ENCODE measurements at places on chromosomes 2 and 18. TPM values are rescaled to one million over a fixed set of nuclear protein-coding genes. Genes with fewer than 3 reads are reported as not detected.

Gene RNF125
- total RNA-seq = 0.41 TPM

Gene TBR1
- 0.13 TPM for total RNA-seq

Gene PJVK
- total RNA-seq = 1.3 TPM

Gene SERPINB10
- not detected for total RNA-seq

Gene SKA1
- 49.9 TPM for total RNA-seq

Gene TYMS
- 83.7 TPM for total RNA-seq

Gene HADHA
- 168 TPM for total RNA-seq

Gene DPP10
- total RNA-seq = not detected

Gene ANKRD44
- 0.48 TPM for total RNA-seq

Gene L3MBTL4
- not detected for total RNA-seq

Gene CAPG
- 0.43 TPM for total RNA-seq

Gene CLEC4F
- total RNA-seq = not detected

- H3K27ac ChIP-seq = no peak overlapping the region
- no peaks in the 10 kb centered on the region for H3K4me1 ChIP-seq
- no peak overlapping the region for H3K4me3 ChIP-seq
- no peak for DNase-seq
Measured at GRCh38 chr2:48114256-48114655, 208.0 kb upstream of the FBXO11 start.

DNA sequence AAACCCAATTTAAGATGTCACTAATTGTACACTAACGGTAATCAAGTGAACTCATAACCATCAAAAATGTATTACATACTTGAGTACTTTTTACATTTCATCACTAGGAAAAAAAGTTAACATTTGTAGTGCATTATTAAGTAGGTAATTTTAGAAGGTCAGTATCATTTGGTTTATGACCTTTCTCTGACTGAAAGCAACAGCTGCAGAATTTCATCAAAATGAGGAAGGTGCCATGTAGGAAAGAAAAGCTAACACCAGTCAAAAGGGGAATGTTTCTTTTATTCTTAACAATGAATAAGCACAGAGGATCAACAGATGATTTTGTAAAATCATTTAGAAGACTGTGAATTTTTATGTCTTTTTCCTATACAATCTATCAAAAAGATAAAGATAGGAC is 79.0 kb downstream of the PIGN start:
- no peak overlapping the region for H3K4me3 ChIP-seq
- no peaks in the 10 kb centered on the region for H3K27me3 ChIP-seq
- H3K36me3 ChIP-seq = no peaks in the 10 kb centered on the region
- peak overlapping the region; percentile 14 for H3K27ac ChIP-seq
- peak; percentile 72 for DNase-seq

- peaks cover 77% of the 10 kb centered on the region for H3K4me1 ChIP-seq
- DNase-seq = no peak
- no peaks in the 10 kb centered on the region for H3K36me3 ChIP-seq
- H3K4me3 ChIP-seq = no peak overlapping the region
Measured at GRCh38 chr2:41724465-41724864, 323.4 kb upstream of the PKDCC start.

DNA sequence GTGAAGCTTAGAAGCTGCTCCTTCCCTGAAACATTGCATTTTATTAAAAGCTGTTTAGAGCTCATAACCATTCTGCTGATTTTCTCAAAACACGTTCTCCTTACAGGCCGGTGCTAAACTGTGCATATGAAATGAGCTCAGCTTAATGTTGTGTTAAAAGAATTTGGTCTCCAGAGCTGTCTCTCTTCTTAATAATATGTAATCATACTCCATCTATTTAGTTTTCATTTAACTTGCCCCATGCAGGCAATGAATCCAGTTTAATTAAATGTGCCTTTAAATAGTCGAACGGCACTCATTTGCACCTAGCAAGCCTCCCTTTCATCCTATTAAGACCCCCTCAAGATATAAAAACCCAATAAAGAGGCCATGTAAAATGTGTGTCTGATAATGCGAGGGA is 76.3 kb downstream of the HNMT start:
- H3K4me3 ChIP-seq = no peak overlapping the region
- no peaks in the 10 kb centered on the region for H3K36me3 ChIP-seq
- no peaks in the 10 kb centered on the region for H3K4me1 ChIP-seq

GRCh38 chr18:75112186-75113096 is 96.5 kb downstream of the PTGR3 start:
- no peak for DNase-seq
- no peak overlapping the region for H3K27ac ChIP-seq
- H3K4me3 ChIP-seq = no peak overlapping the region
- no peaks in the 10 kb centered on the region for H3K36me3 ChIP-seq

GRCh38 chr2:28419003-28419402 is 26.3 kb downstream of the FOSL2 start:
- H3K36me3 ChIP-seq = peaks cover 8% of the 10 kb centered on the region
- H3K27ac ChIP-seq = no peak overlapping the region
- no peak overlapping the region for H3K4me3 ChIP-seq
- DNase-seq = no peak

DNA sequence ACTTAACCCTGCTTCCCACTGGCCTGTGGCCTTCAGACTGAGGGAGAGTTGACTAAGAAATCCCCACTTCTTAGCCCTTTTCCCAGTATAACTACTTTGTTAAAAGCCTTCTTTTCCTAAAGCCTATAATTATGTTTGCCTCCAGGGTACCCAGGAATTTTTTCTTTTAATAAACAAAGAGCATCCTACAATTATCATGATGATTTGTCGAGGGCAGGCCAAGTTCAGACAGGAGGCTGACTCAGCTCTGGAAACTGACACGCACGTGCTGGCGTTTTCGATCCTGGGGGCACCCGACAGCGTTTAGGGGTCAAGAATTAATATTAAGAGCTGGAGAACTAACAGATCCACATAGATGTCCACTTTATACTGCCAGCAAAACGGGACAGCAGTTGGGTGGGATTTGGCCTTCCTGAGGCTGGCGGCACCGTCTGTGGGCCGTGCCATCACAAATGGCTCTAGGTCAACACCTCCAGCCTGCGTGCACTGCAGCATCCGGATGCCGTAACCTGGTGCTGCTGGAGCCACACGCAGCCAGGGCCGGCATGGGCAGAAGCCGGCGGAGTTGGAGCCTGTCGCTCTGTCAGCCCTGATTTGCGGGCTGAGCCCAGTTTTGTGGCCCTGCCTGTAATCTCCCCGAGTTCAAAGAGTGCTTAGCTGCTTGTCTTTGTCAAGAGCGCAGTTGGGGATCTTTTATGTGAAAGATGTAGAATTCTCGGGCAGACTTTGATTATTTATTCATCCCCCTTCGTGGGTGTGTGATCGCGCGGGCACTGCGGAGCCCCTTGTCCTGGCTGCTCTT is 191.0 kb downstream of the GLI2 start:
- H3K4me1 ChIP-seq = no peaks in the 10 kb centered on the region
- H3K27ac ChIP-seq = no peak overlapping the region
- H3K4me3 ChIP-seq = no peak overlapping the region
- DNase-seq = no peak

DNA sequence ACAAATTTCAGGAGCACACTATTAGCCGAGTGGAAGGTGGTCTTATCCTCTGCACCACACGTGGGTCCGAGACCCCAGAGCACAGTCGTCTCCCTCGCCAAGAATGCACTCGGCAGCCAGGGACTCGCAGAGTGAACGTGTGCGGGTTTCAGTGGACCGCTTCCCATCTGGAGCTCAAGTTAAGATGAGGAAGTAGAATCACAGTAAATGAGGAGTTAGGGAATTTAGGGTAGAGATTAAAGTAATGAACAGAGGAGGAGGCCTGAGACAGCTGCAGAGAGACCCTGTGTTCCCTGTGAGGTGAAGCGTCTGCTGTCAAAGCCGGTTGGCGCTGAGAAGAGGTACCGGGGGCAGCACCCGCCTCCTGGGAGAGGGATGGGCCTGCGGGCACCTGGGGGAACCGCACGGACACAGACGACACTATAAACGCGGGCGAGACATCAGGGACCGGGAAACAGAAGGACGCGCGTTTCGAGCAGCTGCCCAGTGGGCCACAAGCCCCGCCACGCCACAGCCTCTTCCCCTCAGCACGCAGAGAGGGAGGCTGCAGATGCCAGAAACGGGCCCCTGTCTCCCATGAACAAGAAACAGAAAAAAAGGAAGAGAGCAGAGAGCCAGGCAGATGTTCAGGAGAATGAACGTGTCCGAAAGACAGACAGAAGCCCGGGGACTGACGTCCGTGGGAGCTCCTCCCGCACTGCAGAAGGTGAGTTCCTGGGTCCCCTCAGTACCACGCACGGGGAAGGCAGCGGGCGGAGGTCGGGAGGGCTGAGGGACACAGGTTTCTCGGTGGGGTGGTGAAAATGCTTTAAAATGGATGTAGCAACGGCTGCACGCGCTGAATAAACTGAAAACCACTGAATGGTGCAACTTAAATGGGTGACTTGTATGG is 5.4 kb upstream of the KCNG2 start:
- H3K4me1 ChIP-seq = peaks cover 8% of the 10 kb centered on the region
- peak overlapping the region; percentile 24 for H3K4me3 ChIP-seq
- peak overlapping the region; percentile 57 for H3K27ac ChIP-seq
- no peaks in the 10 kb centered on the region for H3K36me3 ChIP-seq
- DNase-seq = no peak

GRCh38 chr2:218298314-218298875 is 6.1 kb upstream of the TMBIM1 start:
- H3K36me3 ChIP-seq = no peaks in the 10 kb centered on the region
- H3K4me3 ChIP-seq = no peak overlapping the region
- H3K27me3 ChIP-seq = no peaks in the 10 kb centered on the region
- no peak overlapping the region for H3K27ac ChIP-seq
- DNase-seq = no peak

GRCh38 chr2:46470114-46470628 is 9.2 kb upstream of the TMEM247 start:
- no peak overlapping the region for H3K27ac ChIP-seq
- no peak overlapping the region for H3K4me3 ChIP-seq
- no peak for DNase-seq
- no peaks in the 10 kb centered on the region for H3K27me3 ChIP-seq

GRCh38 chr2:142190805-142191204 is 60.0 kb upstream of the LRP1B start:
- H3K27me3 ChIP-seq = no peaks in the 10 kb centered on the region
- peaks cover 5% of the 10 kb centered on the region for H3K4me1 ChIP-seq

GRCh38 chr2:239157771-239158170 is 243.0 kb downstream of the HDAC4 start:
- no peaks in the 10 kb centered on the region for H3K4me1 ChIP-seq
- H3K36me3 ChIP-seq = no peaks in the 10 kb centered on the region
- H3K27ac ChIP-seq = no peak overlapping the region
- H3K27me3 ChIP-seq = no peaks in the 10 kb centered on the region

DNA sequence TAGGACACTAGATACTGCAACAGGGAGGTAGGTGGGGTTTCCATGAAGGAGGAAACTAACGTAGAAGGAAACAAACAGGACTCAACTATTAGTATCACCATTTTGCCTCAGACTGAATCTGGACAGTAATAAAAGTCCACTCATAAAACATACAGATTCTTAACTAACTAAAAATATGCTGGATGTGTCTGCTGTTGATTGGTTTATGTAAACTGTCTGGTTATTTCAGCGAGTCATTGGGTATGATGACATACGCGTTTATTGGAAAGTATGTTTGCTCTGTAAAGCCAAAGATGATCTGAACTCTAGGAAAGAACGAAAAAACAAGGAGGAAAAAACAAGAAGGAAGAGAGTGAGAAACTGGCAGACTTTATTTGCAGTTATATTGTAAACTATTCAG is 1816.1 kb upstream of the LRRTM1 start:
- H3K36me3 ChIP-seq = no peaks in the 10 kb centered on the region
- H3K4me3 ChIP-seq = no peak overlapping the region
- no peaks in the 10 kb centered on the region for H3K4me1 ChIP-seq
- no peaks in the 10 kb centered on the region for H3K27me3 ChIP-seq

GRCh38 chr2:155372969-155373368 is 674.5 kb downstream of the KCNJ3 start:
- H3K27ac ChIP-seq = no peak overlapping the region
- no peaks in the 10 kb centered on the region for H3K36me3 ChIP-seq
- no peak for DNase-seq
- H3K4me1 ChIP-seq = no peaks in the 10 kb centered on the region
- H3K27me3 ChIP-seq = no peaks in the 10 kb centered on the region

- peaks cover 26% of the 10 kb centered on the region for H3K27me3 ChIP-seq
- H3K36me3 ChIP-seq = no peaks in the 10 kb centered on the region
- H3K4me1 ChIP-seq = no peaks in the 10 kb centered on the region
Measured at GRCh38 chr2:75560768-75561565, at the start of gene EVA1A. EVA1A (minus strand) TSS chr2:75560939; CDS start chr2:75518140, 42,799 bp downstream.

GRCh38 chr2:16475586-16475985 is 190.0 kb downstream of the CYRIA start:
- H3K27ac ChIP-seq = no peak overlapping the region
- H3K27me3 ChIP-seq = no peaks in the 10 kb centered on the region
- H3K4me3 ChIP-seq = no peak overlapping the region
- H3K4me1 ChIP-seq = no peaks in the 10 kb centered on the region

DNA sequence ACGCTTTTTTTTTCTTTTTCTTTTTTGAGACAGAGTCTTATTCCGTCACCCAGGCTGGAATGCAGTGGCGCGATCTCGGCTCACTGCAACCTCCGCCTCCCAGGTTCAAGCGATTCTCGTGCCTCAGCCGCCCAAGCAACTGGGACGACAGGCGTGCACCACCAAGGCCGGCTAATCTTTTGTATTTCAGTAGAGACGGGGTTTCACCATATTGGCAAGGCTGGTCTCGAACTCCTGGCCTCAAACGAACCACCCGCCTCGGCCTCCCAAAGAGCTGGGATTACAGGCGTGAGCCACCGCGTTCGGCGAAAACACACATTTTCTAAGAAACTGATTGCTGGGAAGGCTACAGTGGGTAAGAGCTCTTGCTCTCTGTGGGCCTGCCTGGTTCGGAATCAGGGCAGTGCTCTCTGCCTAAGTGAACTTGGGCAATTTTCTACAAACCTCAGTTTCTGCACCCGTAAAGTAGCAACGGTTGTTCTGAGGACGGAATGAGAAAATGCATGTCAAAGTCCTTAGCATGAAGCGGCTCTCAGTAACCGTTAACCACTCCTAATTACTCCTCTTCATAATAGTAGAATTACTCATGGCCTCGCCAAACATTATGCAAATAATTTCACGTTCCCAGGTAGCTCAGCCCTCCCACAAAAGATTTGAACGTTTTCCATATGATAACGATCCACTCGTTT is 1.0 kb upstream of the PMAIP1 start:
- H3K4me3 ChIP-seq = peak overlapping the region; percentile 71
- no peaks in the 10 kb centered on the region for H3K36me3 ChIP-seq
- peaks cover 5% of the 10 kb centered on the region for H3K4me1 ChIP-seq
- no peaks in the 10 kb centered on the region for H3K27me3 ChIP-seq
- H3K27ac ChIP-seq = peak overlapping the region; percentile 88

GRCh38 chr18:26091047-26091630 is 726 bp upstream of the SS18 start:
- no peaks in the 10 kb centered on the region for H3K27me3 ChIP-seq
- H3K36me3 ChIP-seq = peaks cover 7% of the 10 kb centered on the region
- DNase-seq = no peak
- H3K27ac ChIP-seq = peak overlapping the region; percentile 95
- H3K4me3 ChIP-seq = peak overlapping the region; percentile 91

- peak; percentile 1 for DNase-seq
- peaks cover 27% of the 10 kb centered on the region for H3K27me3 ChIP-seq
- H3K4me3 ChIP-seq = no peak overlapping the region
- H3K4me1 ChIP-seq = no peaks in the 10 kb centered on the region
- no peak overlapping the region for H3K27ac ChIP-seq
Measured at GRCh38 chr2:230908595-230909191, 16.3 kb downstream of the GPR55 start.

- H3K27ac ChIP-seq = no peak overlapping the region
- no peaks in the 10 kb centered on the region for H3K36me3 ChIP-seq
- H3K4me1 ChIP-seq = no peaks in the 10 kb centered on the region
- no peak for DNase-seq
Measured at GRCh38 chr2:7825591-7826312, 856.1 kb upstream of the ID2 start.

GRCh38 chr18:46768166-46768921 is 11.5 kb upstream of the ST8SIA5 start:
- no peaks in the 10 kb centered on the region for H3K36me3 ChIP-seq
- DNase-seq = no peak
- no peak overlapping the region for H3K4me3 ChIP-seq
- H3K27ac ChIP-seq = no peak overlapping the region

Measured in SJCRH30 (cell line).